ENCODE measurements at places on chromosomes 16 and 17.

- DNase-seq, result no peak
Observed at GRCh38 chr17:34099859-34100515, 155.1 kb upstream of the CCL2 start.

DNA sequence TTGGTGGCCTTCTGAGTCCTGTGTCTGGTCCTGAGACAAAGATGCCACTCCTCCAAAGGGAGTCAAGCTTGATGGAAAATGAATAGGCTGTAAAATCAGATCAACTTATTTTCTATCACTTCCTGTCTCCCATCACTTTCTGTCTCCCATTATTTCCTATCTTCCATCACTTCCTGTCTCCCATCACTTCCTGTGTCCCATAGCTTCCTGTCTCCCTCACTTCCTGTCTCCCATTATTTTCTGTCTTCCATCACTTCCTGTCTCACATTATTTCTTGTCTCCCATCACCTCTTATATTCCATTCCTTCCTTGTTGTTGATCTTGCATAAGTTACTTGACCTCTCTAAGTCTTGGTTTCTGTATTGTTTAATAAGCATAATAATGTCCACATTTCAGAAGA lies 418.5 kb upstream of the EEF2KMT start:
- no peak for DNase-seq

- DNase-seq, result no peak
Observed at GRCh38 chr17:17084317-17084835, 42.1 kb downstream of the MPRIP start.

DNA sequence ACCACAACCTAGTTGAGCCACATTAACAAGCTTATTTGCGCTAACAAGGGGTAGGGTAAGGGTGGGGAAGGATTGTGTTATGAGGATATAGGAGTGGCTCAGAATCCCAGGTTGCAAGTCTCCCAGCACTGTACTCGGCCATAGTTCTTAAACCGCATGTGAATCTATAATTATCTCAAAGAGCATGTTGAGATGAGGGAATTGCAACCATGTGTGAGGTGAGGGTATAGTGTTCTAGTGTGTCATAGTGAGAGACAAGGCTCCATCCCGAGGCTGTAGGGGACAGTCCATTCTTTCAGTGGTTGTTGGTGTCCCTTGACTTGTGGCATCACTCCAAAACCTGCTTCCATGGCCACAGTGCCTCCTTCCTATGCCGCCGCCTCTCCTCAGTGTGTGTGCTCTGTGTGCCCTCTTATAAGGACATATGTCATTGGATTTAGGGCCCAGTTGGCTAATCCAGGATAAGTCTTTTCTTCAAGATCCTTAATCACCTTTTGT lies 22.7 kb upstream of the ATP5MC1 start:
- DNase-seq, result no peak

DNA sequence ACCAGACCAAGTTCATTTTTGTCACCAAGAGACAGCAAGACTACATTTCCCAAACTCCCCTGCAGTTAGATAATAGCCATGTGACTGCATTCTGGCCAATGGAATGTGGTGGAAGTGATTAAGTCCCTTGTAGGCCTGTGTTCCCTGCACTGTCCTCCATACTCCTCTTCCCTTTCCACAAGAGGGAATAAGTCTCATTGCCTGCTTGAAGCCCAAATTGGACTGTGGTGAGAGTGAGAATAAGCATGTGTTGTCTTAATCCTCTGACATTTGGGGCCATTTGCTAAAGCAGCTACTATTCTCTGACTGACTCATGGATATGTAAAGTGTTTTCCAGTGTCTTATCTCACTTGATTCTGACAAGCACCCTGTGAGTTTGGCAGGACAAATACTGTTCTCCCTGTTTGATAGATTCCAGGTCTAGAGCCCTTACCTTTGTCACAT lies 20.7 kb downstream of the PIK3R6 start:
- no peak for DNase-seq

- DNase-seq, result no peak
Observed at GRCh38 chr16:71425746-71426068, 16.1 kb downstream of the TLE7 start.

- DNase-seq, result no peak
Observed at GRCh38 chr16:23006380-23006779, 142.9 kb downstream of the USP31 start.

DNA sequence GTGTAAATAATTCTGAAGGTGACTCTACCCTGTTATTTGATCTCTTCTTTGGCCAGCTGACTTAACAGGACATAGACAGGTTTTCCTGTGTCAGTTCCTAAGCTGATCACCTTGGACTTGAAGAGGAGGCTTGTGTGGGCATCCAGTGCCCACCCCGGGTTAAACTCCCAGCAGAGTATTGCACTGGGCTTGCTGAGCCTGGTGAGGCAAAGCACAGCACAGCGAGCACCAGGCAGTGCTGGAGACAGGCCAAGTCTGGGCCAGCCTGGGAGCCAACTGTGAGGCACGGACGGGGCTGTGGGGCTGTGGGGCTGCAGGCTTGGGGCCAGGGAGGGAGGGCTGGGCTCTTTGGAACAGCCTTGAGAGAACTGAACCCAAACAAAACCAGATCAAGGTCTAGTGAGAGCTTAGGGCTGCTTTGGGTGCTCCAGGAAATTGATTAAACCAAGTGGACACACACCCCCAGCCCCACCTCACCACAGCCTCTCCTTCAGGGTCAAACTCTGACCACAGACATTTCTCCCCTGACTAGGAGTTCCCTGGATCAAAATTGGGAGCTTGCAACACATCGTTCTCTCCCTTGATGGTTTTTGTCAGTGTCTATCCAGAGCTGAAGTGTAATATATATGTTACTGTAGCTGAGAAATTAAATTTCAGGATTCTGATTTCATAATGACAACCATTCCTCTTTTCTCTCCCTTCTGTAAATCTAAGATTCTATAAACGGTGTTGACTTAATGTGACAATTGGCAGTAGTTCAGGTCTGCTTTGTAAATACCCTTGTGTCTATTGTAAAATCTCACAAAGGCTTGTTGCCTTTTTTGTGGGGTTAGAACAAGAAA lies 5.1 kb downstream of the STH start:
- no peak for DNase-seq

GRCh38 chr17:50279181-50279526 lies 4.9 kb downstream of the TMEM92 start:
- DNase-seq, result no peak

GRCh38 chr17:72164158-72164739 lies 43.4 kb downstream of the SOX9 start:
- DNase-seq, result no peak

DNA sequence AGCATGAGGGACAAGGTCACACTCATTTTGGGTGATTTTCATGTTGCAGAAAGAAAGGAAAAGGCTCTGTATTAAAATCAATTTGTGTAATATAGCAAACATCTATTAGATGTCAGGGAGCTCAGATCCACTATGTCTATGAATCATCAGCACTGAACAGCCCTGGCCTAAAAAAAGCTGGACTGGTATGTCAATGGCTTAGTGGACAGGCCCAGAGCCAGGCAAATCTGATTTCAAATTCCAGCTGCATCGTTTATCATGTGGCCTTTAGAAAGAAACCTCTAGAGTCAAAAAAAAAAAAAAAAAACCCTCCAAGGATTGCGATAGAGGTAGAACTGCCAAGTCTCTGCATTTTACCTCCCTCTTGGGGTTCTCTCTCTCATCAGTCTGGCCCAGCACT lies 5.4 kb downstream of the GAS7 start:
- DNase-seq, result no peak

DNA sequence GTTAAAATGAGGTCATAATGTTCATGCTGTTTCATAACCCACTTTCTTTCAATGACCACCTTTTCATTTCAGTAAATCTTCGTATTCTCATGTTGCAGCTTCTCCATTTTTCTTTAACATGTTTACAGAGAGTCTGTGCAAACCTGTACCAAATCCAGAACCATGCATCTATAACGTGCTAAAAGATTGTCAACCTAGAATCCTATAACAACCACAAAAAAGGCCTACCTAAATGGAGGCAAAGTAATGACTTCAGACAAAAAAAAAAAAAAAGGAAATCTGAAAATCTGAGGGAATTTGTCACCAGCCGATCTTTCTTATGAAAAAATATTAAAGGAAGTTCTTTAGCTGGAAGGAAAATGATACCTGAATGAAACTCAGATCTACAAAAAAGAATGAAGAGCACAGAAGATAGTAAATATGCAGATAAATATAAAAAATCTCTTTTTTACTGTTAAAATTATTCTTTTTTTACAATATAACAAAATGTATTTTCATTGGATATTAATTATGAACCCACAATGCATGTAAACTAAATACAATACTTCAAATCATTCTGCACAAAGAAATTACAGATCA lies 1.4 kb upstream of the SLFN11 start:
- DNase-seq, result no peak

DNA sequence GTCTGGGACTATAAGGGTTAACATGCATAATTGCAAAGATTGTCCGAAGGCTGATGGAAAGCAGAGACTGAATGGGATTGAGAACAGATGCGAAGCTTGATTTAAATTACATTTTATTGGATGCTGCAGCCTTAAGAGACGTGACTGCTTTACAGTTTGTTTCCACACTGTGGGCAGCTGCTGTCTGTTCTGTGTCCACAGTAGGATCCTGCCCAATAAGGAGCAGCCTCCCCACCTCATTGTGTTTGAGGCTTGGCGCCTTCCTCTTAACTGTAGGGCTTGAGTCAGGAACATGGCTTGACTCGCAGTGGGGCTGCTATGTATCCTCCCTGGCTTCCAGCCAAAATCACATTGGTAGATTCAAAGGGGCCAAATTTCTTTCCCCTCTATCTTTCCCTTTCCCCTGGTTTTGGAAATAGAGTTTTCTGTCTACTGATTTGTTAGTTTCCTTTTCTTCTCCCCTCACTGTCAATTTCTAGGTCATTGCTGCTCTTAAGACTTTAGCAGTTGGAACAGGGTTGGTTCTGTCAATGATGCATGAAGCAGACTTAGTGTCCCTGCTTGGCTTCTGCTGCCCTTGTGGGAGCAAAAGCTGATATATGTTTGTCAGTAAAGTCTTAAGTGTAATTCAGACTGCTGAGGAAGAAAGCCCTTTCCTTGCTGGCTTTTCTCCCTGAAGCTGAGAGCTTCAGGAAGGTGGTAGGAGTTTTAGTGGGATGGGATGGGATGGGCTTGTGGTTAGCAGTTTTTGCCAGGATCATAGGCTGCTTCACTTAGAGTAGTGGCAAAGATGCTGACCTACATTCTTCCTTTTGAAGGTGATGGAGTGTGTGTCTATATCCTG lies 5.0 kb upstream of the RARA start:
- no peak for DNase-seq

GRCh38 chr17:17648762-17649161 lies 32.5 kb upstream of the RAI1 start:
- DNase-seq, result no peak

DNA sequence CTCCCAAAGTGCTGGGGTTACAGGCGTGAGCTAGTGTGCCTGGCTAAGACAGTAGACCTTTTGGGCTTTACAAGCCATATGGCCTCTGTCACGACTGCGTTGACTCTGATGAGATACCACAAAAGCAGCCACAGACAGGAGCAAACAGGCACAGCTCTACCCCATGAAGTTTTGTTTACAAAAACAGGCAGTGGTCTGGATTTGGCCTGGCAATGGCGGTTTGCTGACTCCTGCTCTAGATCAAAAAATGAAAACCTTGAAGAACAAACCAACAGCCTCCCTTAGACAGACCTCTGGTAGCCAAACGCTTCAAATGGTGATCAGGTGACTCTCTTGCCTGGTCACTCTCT lies 20.7 kb downstream of the SLC43A2 start:
- no peak for DNase-seq

- peak; percentile 25 for DNase-seq
Observed at GRCh38 chr17:48024149-48025039, 13.2 kb downstream of the COPZ2 start.

DNA sequence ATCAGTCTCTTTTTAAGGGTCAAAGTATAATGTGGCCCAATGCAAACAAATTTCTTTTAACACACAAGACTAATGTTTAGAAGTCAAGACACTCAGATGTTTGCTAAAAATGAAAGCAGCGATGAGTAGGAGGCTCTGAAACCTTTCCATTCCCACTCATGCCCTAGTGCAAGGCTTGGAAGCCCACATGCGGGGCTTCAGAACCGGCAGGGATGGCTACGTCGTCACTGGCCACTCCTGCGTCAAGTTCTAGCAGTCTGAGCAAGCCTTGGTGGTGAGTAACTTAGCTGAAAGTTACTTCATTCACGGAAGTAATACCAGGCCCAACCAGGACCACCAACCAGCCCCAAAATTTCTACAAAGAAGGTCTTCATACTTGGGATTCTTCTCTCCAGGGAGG lies 14.8 kb upstream of the TMED6 start:
- no peak for DNase-seq

GRCh38 chr16:11219178-11219577 lies 36.8 kb downstream of the SOCS1 start:
- no peak for DNase-seq

GRCh38 chr17:39709998-39710964 lies 10.4 kb downstream of the ERBB2 start:
- DNase-seq, result no peak

DNA sequence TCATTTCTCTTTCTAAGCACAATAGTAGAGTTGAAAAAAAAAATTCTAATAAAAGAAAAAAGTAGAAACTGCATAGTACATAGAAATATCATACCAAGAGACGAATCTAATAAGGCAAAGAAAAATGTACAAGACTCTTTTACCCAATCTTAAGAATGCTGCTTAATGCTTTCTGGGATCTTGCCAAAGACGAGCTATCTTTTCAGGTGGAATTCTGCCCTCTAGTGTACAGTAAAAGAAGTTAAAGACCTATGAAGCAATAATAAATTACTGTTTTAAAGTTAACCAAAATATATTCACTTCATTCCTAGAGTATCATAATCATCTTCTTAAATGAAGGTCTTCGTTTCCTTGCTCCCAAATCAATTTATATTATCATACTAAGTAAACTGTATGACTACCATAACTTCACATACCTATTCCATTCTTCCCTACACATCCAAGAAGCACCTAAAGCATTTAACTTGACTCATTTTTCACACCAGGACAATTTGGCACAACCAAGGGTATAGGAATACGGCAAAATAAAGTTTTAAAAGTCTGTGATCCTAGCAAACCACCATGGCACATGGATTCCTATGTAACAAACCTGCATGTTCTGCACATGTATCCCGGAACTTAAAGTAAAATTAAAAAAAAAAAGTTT lies 47.7 kb downstream of the CFDP1 start:
- no peak for DNase-seq

DNA sequence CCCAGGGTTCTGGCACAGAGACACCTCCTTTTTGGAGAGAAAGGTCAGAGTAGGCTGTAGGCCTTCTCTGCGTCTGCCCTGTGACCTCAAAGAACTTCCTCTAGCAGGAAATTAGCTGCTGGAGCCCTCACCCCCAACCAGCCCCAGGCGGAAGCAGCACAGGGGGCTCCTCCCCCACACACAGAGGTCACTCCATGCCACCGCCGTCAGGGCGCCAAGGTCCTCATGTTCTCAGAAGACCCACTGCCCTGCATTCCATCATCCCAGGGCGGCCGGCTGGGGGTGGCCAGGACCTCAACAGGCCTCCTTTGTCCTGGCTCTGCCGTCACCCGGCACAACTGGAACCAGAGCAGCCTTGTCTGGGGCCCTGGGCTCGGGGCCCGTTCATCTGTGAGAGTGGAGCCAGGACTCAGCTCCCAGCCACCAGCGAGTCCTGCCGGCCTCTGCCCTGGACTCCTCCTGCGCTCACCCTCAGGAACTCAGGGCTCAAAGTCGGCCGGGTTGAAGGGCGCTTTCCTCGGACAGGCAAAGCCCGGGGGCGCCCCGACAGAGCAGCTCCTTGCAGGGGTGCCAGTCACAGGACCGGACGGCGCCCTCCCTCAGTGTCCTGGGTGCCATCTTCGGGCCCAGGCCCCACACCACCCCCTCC lies 1.2 kb downstream of the TMC6 start:
- DNase-seq, result no peak

- no peak for DNase-seq
Observed at GRCh38 chr16:9185381-9185780, 93.9 kb downstream of the HAPSTR1 start.

- DNase-seq, result no peak
Observed at GRCh38 chr17:3923466-3924190, 7.4 kb upstream of the P2RX1 start.
